Mesenchymal stem cell (in vitro differentiated cells and primary cell): ENCODE measurements at places on chromosomes 5 and 9.

DNA sequence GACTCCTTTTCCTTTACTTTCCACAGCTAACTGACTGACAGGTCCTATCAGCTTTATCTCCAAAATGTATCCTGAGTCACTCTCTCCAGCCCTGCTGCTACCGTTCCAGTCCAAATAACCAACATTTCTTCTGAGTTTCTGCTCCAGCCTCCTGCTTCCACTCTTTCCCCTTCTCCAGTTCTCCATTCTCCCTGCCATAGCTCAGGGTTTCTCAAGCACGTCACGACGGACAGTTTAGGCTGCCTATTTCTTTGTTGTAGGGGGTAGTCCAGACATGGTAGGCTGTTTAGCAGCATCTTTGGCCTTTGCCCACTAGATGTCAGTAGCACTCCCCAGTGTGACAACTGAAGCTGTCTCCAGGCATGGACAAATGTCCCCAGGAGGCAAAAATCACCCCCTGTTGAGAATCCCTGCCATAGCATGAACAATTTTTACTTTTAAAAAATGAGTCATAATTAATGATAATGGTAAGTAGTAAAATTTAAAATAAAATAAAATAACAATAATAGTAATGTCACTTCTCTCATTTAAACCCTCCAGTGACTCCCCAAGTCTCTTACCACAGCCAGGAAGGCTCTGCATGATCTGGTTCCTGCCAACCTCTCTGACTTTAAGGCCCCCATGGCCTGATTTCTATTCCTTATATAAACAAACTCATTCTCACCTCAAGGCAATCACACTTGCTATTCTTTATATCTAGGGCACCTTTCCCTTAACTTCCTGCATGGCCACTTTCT lies 105.4 kb upstream of the FER start:
- peak; percentile 78 for DNase-seq

DNA sequence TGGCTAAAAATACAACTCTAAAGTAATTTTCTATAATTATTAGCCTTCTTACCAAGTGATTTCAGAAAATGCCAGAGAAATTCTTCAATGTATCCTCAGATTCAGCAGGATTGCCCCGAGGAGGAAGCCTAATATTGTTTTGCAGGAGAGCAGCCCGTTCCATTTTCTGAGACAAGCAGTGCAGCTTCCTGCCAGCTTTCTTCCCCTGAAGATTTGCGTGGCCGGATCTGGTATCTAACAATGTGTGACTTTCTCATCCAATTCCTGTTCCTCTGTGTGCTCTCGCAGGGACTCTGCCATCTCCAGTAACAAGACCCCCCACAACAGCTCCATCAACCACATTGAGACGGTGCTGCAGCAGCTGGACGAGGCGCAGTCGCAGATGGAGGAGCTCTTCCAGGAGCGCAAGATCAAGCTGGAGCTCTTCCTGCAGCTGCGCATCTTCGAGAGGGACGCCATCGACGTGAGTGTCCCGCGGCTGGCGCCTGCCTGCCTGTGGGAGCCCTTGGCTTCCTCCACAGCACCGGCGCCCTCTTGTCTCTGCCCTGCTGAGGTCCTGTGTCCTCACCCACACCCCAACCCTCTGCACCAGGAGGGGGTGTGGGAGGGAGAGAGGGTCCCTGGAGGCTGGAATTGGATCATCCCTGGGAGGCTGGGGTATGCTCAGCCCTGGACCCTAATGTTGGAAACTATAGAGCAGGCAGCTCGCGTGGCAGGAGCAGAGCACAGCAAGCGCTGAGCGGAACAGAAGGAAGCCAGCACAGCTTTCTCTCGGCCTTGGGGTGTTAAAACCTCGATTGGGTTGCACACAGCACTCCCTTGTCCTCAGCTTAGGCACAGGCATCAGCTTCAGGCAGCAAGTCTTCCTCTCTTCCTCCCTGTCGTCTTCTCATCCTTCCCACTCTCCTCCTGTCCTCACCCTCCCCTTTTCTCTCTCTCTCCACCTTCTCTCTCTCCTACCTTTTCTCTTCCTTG lies 216.2 kb downstream of the TRIO start:
- no peak for DNase-seq

DNA sequence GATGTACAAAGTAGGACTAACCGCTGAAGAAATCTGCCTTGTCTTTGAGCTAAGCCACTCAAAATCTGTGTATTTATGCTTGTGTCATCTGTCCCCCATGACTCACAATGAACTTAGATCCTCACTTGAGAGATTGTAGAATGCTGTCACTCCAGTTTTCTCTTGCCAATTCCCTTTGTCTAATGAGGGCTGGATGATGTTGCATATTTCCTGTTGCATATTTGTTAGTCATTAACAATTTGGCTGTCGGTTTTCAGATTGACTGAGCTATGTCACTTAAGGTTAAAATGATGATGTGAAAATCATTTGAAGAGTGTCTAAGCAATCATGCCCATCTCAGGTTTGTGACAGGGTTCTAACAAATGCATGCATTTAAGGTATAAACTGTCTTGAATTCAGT lies 481.7 kb downstream of the CDH10 start:
- no peak for DNase-seq

DNA sequence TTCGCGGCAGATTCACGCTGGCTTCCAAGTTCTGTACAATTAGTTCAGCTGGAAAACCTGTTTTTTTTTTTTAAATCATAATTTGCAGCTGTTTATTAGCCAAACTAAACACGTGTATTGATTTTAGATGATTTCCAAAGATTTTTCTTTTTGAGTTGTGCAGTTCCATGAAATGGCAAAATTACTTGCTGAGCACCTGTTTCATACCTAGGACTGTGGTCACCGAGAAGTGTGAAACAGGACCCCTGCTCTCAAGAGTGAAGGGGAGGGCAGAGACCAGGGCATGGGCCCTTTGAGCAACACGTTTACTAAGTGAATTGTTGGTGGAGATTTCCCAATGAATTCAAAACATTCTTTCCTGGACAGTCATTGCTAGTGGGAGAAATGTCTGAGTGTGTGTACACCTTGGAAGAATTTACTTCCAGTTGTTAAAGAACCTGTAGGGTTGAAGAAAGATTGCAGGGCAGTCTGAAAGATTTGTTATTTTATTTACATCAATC lies 688 bp downstream of the SNX24 start:
- DNase-seq = peak; percentile 74

- DNase-seq = peak; percentile 34
Observed at GRCh38 chr9:15711931-15712330, 159.1 kb downstream of the CCDC171 start.

DNA sequence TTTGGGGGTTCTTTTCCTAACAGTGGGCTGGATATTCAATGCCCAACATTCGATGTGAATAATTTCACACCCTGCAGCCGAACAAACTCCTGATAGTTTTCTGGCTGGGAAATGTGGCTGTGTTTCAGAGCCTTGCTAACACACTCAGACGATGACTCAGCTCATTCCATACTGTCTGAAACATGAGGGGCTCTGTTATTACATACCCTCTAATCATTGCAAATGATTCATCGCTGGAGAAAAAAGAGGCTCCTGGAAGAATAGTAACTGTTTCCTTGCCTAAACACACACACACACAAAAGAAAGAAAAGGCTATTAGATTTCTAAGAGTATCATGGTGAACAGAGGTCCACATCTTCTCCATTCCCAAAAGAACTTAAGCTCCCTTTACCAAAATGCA lies 75.8 kb downstream of the OXCT1 start:
- peak; percentile 95 for DNase-seq

DNA sequence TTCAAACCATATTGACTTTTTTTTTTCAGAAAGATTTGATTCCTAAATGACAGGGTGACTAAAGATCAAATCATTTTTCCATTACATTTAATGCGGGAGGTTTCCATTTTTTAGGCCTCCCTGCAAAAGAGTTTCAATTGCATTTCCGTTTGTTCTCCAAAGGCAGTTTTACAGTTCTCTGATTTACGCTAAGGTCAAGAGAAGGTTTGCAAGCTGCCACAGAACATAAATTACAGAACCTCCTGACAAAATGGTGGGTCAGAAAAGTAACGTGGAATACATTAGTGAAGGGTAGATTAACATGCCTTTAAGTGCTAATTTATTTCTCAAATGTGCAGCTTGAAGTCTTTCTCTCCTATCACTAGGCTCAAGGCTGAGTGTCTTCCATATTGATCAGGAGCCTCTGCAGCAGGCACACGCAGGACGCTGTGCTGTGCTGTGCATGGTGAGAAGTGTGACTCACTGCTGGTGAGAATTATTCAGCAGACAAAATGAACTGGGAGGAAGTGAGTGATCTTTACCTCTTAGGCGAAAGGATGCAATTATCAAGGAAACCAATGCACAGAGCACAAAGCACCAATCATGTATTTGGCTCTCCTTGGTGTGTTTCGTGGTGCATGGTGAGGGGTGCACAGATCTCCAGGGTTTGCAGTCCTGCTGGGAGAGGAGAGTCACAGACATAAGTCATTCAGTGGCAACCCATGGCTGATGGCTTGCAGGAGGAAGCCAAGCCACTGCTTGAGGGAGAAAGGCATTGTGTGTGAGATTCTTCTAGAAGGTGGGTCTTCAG lies 136.3 kb downstream of the TENT4A start:
- no peak for DNase-seq

DNA sequence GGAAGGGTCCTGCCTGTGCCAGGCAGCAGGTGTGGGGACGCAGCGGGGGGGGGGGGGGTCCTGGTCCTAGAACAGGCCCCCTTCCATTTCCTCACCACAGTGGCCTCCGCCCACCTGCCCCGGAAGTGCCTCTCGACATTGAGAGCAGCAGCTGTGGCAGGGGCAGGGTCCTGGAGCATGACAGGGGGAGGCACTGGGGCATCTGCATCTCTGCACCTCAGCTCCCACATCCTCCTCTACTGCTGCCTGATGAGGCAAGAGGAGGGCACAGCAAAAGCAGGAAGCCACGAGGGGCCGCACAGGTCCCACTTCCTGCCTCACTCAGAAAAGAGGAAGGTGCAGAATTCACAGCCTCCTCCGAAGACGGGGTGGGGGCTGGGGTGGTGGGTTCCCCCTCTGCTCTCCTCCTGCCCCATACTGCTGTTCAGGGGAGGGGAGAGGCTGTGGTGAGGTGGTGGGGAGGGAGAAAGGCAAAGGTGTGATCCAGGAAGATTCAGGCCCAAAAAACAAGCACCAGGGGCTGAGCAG lies 14.8 kb downstream of the AKNA start:
- no peak for DNase-seq

DNA sequence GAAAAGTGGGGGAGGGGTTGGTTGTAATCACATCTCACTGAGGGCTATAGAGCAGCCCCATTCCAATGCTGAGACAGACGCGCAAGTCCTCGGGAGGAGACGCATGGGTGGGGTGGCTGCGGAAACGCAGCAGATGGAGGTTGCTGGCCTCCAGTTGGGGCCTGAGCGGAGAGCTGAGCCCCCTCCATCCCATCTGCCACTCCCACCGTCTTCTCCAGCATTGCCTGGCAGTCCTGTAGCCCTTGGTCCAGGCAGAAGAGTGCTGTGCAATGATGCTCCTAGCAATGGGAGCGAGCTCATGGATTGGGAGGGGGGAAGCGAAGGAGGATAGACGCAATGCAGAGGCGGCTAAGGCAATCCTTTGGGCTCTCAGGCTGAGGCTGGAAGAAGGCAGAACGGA lies 79.4 kb upstream of the GLRA1 start:
- no peak for DNase-seq

GRCh38 chr5:67221487-67222242 lies 25.1 kb upstream of the CD180 start:
- DNase-seq = no peak

DNA sequence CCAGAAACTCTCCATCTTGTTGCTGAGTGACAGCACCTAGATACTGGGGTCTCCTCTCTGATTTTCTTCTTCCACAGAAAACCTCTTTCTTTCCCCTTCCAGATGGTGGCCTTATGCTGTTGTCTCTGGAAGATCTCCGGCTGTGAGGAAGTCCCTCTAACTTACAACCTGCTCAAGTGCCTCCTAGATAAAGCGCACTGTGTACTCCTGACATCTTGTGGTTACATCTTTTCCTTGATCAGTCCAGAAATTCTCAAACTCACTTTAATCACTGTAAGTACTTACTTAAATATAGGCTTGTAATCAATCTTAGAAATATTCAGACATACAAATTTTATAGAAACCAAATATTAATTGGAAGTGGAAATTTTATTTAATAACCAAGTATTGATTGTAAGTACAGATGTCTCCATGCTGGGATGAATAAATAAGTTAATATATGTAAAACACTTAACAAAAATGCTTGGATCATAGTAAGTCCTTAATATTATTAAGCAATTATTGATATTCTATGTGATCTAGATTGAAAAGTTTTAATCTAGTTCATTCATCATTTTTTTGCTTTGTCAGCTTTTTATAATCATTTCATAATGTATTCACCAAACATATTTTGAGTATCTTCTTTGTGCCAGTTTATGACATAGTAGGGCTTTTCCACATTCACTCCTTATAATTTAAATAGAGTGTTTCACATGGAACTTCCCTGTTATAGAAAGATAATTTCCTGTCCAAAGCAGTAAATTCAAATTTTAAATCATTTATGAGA lies 1381.4 kb upstream of the CDH6 start:
- no peak for DNase-seq

DNA sequence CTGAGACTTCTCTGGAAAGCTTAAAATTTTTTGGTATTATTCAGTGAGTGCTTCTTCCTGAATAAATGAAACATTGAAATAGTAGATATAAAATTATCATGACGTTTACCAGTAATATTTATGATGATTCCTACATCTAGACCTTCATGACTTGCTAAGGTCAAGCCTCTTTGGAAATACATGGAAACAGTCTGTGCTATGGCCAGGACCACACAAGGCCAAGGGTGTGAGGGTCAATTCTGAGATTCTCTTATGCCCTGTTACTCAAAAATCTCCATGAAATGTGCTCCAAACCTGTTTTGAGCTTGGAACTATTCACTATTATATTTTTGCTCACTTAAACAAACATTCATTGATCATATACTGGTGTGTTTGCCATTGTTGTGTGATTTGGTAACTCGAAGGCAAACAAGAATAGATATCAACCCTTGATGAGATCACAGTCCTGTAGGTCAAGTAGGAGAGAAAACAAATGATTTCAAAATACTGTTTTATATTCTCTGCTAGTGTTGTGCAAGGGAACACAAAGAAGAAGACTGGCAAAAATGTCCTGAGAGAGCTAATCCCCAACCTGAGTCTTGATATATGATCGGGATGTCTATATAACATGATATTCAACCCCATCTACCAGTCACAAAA lies 1254.9 kb upstream of the DMAC1 start:
- DNase-seq = no peak

DNA sequence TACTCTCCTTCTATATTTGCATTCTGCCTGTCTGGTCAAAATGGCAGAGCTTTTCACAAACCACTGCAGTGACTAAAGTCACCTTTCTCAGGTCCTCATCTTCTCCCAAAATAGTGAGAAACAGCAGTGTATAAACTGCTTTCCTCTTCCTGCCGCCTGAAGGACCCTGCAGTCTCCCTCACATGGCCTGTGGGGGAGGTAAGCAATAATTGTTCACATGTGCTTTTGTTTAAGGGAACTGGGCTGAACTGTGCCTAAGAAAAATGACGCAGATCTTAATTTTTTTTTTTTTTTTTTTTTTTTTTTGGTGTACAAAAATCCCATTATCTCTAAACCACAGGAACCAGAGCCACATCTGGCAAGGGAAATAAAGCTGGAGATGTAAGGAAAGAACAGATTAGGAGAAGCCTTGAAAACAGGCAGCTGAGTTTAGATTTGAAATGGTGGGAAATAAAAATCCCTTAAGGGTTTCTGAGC lies 131.7 kb upstream of the VLDLR start:
- DNase-seq = no peak
